NT2/D1 (cell line): ENCODE measurements at places on chromosomes 4 and X.

GRCh38 chrX:40864972-40865371, 129.6 kb upstream of the MED14 start:
- no peak for DNase-seq

- no peak for DNase-seq
These were observed 49.6 kb downstream of the CHRDL1 start for GRCh38 chrX:110746014-110746413.

DNA sequence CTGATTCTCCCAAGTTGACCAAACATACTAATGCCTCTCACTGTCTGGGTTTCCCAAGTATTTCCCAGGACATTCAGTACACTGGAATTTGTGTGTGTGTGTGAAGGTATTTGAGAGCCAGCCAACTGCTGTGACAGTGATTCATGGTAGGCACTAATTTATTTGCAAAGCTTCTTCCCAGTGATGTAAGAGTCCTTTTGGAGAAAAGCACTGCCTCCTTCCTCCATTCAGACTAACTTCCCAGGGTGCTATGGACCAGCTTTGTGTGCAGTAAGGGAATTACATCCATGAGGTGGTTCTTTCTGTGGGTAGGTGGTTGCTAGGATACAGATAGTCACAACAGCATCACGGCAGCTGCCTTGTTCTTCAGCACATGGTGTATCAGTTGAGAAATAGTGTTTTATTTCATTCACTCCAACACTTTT, 8.7 kb downstream of the EGF start:
- DNase-seq, result peak; percentile 50

GRCh38 chr4:20106921-20107320, 144.8 kb upstream of the SLIT2 start:
- no peak for DNase-seq

- DNase-seq, result no peak
These were observed 337.9 kb downstream of the CAMK2D start for GRCh38 chr4:113423631-113424030.

- DNase-seq, result no peak
These were observed 5.3 kb downstream of the HCFC1 start for GRCh38 chrX:153966283-153966688.
